GM12892 (cell line): ENCODE measurements at places on chromosomes 3 and 15.

DNA sequence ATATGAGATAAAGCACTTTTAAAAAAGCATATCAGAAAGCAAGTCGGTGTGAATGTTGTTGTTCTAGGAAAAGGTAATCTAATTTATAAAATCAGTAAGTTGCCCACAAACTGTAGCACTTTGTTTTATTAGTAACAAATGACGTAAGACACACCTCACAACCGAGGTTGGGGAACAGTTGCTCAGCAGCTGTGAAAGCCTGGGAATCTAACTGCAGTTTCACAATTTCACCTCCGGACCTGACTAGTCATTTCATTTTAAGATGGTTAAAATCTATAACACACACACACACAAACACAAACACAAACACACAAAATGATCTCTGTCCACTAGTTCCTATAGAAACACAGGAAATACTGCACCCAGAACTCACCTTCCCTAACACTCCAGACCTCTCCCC lies 406.7 kb upstream of the NR2F2 start:
- DNase-seq, result no peak

DNA sequence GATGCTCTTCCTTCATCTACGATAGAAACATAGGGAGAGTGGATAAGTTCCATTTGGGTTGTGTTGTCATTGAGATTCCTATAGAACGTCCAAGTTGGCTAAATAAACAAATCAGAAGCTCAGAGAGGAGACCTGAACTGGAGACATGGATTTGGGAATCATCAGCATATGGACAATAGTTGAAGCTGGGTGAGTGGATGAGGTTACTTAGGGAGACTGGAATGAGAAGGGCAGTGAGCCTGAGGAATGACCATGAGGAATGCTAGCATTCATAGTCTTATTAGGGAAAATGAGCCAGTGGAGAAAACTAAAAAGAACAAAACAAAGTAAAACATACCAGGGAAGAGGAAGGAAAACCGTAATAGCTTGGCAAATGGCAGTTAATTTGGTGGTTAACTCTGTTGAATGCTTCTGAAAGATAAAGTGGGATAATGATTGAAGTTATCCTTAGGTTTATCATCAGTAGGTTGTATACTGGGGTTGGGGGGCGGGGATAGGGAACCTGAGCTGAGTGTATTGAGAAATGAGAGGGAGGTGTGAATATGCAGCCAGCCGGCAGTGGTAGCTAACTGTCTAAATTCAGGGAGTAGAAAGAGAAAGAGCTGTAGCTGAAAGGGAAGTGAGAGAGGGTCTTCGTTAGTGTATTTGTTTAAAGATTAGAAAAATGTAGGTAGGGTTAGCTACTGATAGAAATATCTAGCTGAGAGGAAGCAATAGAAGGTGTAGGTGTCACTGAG lies 74.6 kb downstream of the ARHGEF26 start:
- no peak for DNase-seq

DNA sequence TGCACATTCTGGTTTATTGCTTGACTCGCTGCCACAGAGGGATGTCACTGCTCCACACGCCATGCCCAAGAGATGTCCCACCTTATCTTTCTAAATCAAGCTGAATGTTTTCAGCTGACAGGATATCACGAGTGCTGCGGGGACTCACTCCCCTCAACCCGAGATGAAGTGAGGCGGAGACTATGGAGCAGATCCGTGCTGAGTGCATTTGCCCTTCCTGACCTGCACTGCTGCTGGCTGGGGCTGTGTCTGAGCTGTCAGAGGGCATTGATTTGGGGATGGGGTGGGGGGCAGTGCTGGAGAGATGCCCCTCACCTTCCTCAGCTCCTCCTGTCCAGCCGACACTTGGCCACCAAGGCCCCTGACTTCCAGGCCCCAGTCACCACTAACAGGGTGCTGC lies 40.5 kb upstream of the CSPG4 start:
- DNase-seq, result no peak

DNA sequence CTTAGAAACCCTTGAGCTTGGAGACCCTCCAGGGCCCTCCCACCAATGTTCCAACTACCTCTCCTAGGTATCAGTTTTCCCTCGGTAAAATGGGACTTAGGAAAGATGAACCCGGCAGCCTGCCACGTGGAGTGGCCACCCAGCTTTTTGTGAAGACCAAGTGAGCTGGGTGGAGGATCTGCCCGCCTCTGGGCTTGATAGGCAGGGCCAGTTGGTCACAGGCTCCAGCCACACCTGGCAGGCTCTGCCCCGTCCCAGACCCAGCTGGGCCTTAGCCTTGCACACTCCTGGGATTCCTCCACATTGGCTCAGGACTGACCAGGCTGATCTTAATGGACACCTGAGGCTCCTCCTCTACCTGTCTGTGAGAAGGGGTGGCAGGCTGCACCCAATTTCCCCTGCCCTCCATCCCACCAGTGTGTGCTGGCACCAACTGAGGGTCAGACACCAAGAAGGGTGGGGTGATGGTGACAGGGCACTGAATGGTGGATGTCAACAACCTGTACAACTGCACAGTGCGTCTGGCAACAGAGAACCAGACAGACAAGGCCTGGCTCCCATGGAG lies 761 bp upstream of the GRIP2 start:
- DNase-seq, result no peak

DNA sequence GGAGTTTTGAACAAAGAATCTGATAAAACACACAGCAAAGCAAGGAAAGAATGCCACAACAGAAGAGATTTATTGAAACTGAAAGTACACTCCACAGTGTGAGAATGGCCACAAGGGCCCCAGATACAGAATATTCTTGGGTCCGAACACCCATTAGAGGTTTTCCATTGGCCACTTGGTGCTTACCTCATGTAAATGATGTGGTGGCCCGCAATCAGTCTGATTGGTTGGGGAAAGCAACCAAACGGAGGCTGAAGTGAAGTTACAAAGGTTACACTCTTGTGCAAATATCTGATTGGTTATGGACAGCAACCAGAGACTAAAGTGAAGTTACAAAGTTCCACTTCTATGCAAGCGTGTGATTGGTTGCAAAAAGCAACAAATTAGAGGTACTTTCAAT lies 20.4 kb downstream of the NSUN3 start:
- DNase-seq, result no peak

- no peak for DNase-seq
Measured at GRCh38 chr3:192490720-192491119, 236.6 kb downstream of the FGF12 start.
